Left lung (tissue), 14 donors: ENCODE measurements at places on chromosomes 4 and X. TPM values are rescaled to one million over a fixed set of nuclear protein-coding genes. Genes with fewer than 3 reads are reported as not detected.

Gene ITGB1BP2
- 0.99 TPM for total RNA-seq

Gene REPS2
- total RNA-seq = 15.7 TPM

DNA sequence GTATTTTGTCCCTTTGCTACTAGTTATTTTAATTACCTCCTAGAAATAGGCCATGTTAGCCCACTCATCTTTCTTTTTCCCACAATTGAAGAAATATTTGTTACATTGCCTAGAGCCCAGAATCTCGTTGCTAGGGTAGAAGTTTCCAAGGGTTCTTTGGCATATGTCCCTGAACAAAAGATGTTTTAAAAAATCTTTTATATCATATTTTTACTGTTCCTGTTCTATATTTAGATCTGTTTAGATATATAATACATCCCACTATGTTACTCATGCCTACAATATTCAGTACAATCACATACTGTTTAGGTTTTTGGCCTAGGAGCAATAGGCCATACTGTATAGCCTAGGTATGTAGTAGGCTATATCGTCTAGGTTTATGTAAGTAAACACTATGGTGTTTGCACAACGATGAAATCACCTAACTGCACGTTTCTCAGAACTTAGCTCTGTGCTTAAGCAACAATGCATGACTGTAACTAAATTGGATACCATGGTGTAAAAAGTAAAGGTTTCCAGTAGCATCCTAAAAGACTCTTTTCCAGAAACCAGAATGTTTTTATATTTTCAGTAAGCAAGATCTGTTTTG lies 236.0 kb upstream of the SLIT2 start:
- no peaks in the 10 kb centered on the region for H3K36me3 ChIP-seq
- DNase-seq = no peak
- no peaks in the 10 kb centered on the region for H3K27me3 ChIP-seq
- H3K4me3 ChIP-seq = no peak overlapping the region
- H3K4me1 ChIP-seq = no peaks in the 10 kb centered on the region

DNA sequence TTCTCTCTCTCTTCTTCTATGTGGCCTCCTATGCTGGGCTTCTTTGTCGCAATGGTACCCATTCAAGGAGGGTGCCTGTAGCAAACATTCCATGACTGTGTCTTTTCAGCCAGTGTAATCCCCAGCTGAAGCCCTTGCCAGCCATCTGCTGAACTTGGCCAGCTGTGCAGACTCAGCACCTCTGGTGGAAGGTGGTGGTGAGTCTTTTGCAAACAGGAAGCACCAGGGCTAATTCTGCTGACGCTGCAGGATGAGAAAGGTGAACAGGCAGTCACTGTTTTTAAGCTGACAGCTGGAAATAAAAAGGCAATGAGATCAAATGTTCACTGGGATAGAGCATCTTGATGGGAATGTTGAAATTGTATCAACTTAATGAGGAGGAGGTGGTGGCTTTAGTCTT lies 298.7 kb upstream of the CLNK start:
- no peak overlapping the region for H3K4me3 ChIP-seq
- H3K4me1 ChIP-seq = no peaks in the 10 kb centered on the region
- no peak overlapping the region for H3K27ac ChIP-seq
- no peaks in the 10 kb centered on the region for H3K27me3 ChIP-seq
- no peak for DNase-seq
- H3K36me3 ChIP-seq = no peaks in the 10 kb centered on the region

- no peak overlapping the region for H3K27ac ChIP-seq
- H3K36me3 ChIP-seq = no peaks in the 10 kb centered on the region
- DNase-seq = no peak
- no peak overlapping the region for H3K4me3 ChIP-seq
Observed at GRCh38 chrX:20116087-20116576, 575 bp downstream of the MAP7D2 start.

GRCh38 chr4:120156120-120156718 lies 89.6 kb upstream of the MAD2L1 start:
- H3K4me3 ChIP-seq = no peak overlapping the region
- no peaks in the 10 kb centered on the region for H3K4me1 ChIP-seq
- H3K36me3 ChIP-seq = no peaks in the 10 kb centered on the region
- H3K27me3 ChIP-seq = no peaks in the 10 kb centered on the region

DNA sequence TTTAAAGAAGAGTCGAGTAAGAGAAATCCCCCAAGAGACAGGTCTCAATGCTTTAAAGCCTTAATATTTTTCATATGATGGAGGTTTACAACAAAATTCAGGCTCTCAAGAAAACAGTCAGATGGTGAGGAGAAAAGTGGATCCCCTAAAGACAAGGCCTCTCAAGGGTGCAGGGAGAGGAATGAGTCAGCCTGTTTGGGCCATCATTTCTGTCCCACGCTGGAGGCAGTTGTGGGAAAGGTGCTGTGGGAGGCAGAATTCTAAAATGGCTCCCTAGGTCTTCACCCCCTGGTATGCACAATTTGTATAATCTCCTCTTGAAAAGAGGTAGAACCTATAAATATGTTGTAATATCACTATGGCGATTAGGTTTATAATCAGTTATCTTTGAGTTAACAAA lies 4.6 kb upstream of the TIFA start:
- DNase-seq = no peak
- H3K27ac ChIP-seq = no peak overlapping the region
- H3K36me3 ChIP-seq = no peaks in the 10 kb centered on the region
- H3K4me1 ChIP-seq = peaks cover 47% of the 10 kb centered on the region
- H3K27me3 ChIP-seq = no peaks in the 10 kb centered on the region
